ENCODE measurements at places on chromosomes 5 and 9.

DNA sequence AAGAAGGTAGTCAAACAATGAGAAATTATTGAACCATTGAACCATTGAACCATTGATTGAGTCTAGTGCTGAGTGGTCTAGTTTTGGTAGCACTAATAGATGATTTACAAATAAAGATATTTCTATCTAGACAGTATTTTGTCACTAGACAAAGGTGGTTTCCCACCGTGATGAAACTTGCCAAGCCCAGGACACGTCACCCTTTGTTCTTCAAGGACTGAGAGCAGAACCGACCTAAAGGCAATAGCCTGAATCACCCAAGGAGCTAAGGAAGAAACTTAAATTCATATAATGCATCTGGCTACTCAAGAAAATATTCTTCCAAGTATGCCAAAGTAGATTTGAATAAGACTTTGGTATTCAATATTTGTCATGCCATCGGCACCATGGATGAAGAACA, 103.3 kb downstream of the ESM1 start:
- no peaks in the 10 kb centered on the region for H3K36me3 ChIP-seq
- peaks cover 16% of the 10 kb centered on the region for H3K4me1 ChIP-seq
- peaks cover 51% of the 10 kb centered on the region for H3K27me3 ChIP-seq
- DNase-seq = no peak

DNA sequence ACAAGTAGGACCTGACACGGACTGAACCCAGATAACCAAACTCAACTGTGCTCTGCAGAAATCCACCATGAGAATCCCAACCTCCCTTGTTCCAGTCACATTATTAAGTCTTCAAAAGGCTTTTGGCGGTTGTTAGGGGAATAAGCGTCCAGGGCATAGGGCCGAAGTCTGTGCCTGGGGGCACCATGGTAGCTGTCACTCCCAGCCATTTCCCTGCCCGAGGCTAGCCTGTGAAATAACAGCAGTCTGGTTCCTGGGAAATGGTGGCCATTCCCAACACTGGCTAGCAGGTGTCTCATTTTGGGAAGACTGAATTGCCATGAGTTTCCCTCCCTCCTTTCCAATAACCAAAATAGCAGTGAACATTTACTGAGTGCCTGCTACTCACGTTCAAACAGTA, 122.2 kb downstream of the CRB2 start:
- no peaks in the 10 kb centered on the region for H3K27me3 ChIP-seq
- no peak overlapping the region for H3K4me3 ChIP-seq

DNA sequence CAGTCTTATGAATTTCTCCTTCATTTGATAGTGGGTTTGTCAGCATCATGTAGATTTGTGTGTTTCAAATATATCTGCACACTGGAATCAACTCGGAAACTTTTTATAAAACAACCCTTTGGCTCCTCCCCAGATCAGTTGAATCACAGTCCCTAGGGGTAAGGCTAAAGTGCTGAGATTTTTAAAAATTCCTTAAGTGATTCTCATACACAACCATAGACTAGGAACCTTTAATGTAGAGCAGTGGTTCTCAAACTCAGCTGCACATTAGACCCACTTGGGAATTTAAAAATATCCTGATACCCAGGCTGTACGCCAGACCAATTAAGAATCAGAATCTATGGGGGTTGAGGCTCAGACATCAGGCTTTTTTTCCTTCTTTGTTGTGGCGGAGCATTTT, 17.5 kb upstream of the JAK2 start:
- no peak overlapping the region for H3K4me3 ChIP-seq
- no peaks in the 10 kb centered on the region for H3K36me3 ChIP-seq
- H3K27me3 ChIP-seq = no peaks in the 10 kb centered on the region
- no peaks in the 10 kb centered on the region for H3K4me1 ChIP-seq

DNA sequence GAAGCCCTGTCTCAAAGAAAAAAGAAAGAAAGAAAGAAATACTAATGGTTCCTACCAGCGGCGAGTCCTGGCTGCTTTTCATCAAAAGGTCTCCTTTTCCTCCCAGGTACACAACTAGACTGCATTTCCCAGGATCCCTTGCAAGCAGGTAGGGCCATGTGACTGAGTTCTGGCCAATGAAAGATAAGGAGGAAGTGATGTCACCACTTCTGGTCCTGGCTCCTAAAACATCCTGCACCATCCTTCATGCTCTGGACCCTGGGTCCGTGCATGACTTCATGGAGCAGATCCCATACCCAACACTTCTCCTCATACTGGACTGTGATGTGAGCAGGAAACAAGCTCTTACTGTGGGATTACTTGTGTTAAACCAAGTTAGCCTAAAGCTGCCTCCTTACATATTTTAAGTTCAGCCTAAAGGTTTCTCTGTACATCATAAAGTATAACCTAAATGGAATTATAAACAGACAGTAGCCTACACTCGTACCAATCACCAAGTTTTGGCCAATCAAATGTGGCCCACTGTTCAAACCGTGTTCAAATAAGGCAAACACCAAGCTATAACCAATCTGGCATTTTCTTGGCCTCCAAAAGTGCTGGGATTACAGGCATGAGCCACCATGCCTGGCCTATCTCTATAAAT, 30.2 kb upstream of the FUBP3 start:
- no peak overlapping the region for H3K4me3 ChIP-seq
- no peaks in the 10 kb centered on the region for H3K36me3 ChIP-seq
- H3K27me3 ChIP-seq = peaks cover 10% of the 10 kb centered on the region
- no peak overlapping the region for H3K27ac ChIP-seq
- no peaks in the 10 kb centered on the region for H3K4me1 ChIP-seq

- peak overlapping the region; percentile 66 for H3K4me3 ChIP-seq
- H3K36me3 ChIP-seq = peaks cover 26% of the 10 kb centered on the region
- DNase-seq = no peak
- peaks cover 87% of the 10 kb centered on the region for H3K4me1 ChIP-seq
Measured at GRCh38 chr5:132437604-132438266, 52.8 kb downstream of the IRF1 start.

All from central memory CD8-positive, alpha-beta T cell (primary cell).